ENCODE measurements at places on chromosomes 11 and 22.

DNA sequence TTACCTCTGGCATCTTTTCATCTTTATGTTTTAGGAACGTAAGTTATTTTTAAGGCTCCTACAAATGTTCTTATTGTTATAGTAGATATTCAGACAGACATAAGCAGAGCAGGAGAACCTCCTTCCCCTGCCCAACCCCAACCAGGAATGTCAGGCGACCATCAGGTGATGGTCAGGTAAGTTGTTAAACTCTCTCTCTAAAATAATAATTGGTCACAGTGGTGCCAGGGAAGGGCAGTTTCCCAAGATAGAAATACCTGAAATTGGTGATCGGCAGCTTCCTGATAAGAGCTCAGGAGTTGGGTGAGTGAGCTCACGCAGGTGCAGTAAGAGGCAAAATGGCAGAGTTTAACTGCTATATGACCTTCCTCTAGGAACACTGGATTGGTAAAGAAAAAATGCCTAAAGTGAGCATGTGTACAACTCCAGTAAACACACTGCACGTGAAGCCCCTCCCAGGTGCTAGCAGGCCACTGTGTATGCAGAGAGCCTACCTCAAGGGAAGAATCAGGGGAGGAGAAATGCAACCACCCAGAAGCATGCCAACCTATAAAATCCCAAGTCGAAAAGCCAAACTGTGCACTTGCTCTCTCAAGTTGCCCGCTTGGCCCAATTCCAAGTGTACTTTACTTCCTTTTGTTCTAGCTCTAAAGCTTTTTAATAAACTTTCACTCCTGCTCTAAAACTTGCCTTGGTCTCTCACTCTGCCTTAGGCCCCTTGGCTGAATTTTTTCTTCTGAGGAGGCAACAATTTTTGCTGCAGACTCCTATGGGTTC, 273.9 kb downstream of the SBF2 start:
- no peak for DNase-seq

- DNase-seq = no peak
Measured at GRCh38 chr11:46942172-46942571, 5.6 kb downstream of the CSTPP1 start.

DNA sequence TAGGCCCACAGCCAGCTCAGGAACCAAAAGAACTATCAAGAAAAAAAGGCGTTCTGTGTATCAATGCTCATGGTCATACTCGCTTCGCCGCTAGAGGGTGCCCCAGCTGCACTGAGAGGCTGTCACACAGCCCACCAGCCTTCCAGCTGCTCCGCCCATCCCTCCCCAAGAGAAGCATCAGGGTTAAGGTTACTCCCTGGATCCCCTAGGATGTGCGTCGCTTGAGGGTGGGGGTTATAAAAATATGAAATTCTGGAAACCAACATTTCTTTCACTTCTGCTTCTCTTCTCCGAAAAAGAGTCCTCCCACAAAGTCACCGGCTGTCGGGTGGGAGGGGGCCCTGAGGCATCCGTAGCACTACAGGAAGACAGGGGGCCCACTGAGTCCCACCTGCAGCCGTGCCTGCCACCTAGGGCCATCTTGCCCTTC, 1.7 kb downstream of the CBX6 start:
- DNase-seq = peak; percentile 49

DNA sequence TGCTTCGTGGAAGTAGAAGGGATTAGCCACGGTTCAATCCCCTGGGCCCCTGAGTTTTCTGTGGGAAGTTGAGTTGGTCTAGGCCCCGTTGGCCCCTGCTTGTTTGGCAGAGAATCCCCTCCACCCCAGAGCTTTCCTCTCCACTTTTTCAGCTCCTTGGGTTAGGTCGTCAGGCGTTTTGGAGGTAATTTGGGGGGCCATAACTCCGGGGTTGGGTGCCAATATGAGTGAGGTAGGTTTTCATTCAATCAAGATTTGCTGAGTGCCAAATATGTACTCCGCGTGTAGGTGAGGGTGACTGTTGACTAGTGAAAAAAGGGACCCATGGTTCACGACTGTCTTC, 590 bp downstream of the ATG13 start:
- no peak for DNase-seq

DNA sequence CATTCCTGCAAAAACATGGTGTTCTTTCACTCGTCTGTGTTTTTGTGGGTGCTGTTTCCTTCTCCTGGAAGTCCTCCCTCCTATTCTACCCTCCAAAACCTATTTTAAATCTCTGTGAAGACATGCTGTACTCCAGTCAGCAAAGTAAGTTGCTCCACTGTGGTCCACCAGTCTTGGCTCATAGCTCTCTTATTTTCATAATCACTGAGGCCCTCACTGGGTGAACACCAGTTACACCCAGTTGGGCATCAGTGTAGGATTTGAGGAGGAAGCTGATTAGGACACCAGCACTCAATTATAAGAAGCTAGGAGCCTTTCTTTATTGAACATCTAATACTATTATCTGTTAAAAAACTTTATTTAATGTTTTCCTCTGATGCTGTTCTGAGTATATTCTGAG, 23.9 kb upstream of the EED start:
- no peak for DNase-seq

GRCh38 chr11:69485337-69486041, 4.0 kb downstream of the LINC01488 start:
- DNase-seq = no peak

DNA sequence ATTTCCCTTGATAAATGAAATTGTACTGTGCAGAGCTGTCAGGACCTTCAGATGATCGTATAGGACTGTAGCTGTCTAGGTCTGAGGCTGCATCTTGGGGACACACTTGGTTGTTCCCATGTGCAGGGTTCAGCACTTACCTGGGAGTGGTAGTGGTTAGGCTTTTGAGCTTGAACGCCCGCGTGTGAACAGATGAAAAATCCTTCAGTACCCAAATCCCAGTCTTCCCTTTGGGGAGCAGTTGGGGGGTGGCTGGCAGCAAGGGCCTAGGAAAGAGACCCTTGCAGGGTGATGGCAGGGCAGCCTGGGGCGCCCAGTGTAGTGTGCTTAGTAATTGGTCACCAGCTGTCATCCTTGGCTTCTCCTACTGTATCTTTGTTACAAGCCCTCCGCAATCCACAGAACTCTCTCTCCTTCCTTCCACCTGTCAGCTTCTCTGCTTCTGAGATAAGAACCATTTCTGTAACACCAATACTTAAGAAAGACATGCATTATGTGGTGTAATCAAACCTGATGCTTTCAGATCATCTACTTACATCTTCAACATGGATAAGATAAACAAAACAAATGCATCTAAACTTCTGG, 64.6 kb downstream of the MORC2 start:
- DNase-seq = no peak

DNA sequence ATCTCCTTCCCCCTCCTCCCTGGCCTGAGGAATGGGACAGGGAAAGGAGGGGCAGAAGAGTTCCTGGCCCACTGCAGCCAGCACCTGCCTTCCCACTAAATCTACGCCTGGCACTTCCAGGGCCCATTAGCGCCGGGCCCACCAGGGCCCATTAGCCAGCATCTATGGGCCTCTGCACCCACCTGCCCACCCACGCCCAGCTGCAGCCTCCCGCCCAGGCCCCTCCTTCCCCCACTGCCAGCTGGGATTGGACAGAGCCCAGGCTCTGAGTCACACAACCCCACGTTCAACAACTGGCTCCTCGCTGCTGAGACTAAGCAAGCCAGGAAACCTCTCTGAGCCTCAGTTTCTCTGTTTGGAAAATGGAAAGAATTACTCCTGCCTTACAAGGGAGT, 48.7 kb downstream of the CYTH4 start:
- no peak for DNase-seq

DNA sequence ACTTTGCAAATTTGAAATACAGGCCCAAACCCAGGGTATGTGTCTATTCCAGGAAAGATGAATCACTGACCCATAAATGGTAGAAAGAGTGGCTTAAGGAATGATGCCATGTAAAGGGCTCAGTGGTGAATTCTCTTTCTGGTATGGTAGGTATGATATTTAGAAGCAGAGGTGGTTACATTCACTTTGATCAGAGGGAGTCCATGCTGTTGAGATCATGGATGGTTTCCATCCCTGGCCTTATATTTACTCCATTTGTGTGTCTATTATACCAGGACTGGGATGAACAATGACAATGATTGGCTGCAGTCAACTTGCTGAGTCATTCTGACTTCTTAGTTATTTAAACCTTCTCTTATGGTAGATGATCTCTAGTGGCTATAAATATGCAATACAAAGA, 419.8 kb upstream of the LRRC4C start:
- DNase-seq = no peak

DNA sequence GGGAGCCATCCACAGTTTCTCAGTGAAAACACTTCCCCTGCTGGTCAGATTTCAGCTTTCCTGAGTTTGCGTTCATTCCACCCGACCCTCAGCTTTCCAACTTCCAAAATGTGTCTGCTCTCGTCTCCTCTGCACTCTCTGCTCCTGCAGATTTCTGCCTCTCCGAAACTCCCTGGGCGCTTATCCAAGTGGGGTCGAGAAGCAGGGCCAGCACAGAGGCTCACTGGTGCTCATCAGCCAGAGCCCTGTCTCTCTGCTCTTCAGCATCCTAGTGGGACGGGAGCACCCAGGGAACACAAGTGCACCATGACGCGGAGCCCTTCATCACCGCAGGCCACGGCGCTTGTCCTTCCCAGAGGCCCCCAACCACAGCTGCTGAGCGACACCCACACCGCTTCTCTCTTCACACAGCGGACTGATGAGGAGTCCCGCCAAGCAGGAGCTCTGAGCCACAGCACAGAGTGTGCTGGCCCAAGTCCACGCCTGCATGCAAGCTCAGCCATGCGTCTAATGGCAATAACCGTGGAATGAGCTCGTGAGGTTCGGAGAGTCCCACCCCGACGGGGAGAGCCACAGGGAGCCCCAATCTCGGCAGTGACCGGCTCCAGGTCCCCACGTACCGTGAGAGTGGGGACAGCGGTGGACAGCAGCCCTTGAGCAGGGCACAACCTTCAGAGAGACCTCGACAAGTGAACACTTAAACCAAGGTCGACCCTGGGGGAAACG, 27.9 kb upstream of the MOB2 start:
- no peak for DNase-seq

DNA sequence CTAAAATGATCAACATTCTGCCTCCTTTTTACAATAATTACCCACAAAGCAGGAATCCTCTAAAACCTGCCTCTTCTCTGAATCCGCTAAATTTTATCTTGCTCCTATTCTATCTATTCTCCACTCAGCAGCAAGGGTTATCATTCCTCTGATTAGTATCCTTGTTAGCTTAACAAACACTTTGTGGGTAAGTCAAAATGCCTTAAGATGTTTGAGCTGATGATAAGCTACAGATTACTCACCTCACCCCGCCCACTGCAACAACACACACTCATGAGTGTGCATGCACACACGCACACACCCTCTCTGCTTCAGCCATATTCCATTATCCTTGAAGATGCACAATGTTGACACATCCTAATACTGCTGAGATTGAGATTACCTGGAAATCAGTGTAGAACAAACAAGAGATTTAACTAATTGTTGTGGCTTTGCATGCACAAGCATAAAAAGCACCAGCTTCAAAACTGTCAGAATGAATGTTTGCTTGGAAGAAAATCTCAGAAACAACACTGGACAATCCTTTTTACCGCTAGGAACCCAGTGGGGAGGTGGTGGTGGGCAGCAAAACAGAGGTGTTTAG, 130.9 kb downstream of the BBOX1 start:
- DNase-seq = no peak

- no peak for DNase-seq
Measured at GRCh38 chr11:126636911-126637794, 281.7 kb downstream of the ST3GAL4 start.

DNA sequence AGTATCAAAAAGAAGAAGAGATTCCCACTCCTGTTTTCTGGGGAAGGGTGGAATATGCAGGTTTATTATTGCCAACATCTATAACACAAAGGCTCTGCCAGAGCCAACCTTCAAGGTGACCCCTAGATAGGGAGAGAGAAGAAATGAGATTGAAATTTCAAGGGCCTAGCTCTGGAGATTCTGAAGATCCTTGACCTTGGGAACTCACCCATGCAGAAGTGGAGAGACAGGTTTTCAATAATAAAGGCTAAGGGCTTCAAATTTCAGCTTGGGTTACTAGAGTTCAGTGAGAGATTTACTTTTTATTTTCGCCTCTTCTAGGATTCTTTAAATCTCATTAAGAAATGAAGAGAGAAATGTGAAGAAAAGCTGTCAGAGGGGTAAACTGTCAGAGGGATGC, 98.4 kb downstream of the CD44 start:
- no peak for DNase-seq

- DNase-seq = no peak
Measured at GRCh38 chr11:126840201-126840886, 160.2 kb downstream of the KIRREL3 start.

GRCh38 chr22:44151676-44152075, 29.0 kb upstream of the PARVG start:
- DNase-seq = no peak

GRCh38 chr11:10044618-10045017, 249.4 kb downstream of the SBF2 start:
- no peak for DNase-seq

- DNase-seq = no peak
Measured at GRCh38 chr22:24427500-24428164, at the start of gene ADORA2A. Gene ADORA2A, plus strand, starts transcription at chr22:24427599. Its CDS starts 5,806 bp downstream, at chr22:24433405.

DNA sequence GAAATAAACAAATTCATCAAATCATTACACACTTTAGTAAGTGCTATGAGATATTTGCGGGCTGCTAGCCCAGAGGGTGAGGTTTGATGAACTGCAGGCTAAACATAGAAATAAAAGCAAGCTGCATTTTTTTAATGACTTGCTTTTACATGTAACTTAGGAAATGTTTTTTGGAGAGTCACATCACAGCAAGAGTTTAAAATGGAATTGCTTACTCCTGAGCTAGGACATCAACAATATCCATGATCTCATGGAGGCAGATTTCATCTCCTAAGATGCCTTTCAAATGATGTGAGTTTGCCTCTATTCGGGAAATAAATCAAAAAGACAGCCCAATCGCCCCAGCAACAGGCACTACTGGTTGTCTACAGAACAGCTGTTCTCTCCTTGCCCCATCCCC, 73.4 kb upstream of the CD44 start:
- no peak for DNase-seq

- DNase-seq = no peak
Measured at GRCh38 chr22:46675938-46676337, 55.8 kb downstream of the GRAMD4 start.

DNA sequence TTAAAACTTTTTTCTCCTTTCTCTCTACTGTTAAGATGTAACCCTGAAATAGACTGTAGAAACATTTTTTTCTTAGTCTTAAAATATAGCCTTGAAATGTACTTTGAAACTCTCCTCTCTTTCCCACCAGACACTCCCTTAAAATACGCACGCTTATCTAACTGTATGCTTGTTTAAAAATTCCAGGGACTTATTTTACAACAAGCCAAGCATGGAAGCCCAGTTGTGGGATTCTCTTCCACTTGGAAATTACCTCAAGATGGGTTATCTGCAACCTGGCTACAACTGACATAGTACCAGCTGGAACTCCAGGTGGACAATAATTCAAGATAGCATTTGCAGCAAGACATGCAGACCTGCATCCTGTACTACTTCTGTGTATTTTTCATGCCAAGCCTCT, 12.1 kb upstream of the CHORDC1 start:
- no peak for DNase-seq

- DNase-seq = no peak
Measured at GRCh38 chr22:40310081-40310767, 36.1 kb upstream of the ADSL start.

DNA sequence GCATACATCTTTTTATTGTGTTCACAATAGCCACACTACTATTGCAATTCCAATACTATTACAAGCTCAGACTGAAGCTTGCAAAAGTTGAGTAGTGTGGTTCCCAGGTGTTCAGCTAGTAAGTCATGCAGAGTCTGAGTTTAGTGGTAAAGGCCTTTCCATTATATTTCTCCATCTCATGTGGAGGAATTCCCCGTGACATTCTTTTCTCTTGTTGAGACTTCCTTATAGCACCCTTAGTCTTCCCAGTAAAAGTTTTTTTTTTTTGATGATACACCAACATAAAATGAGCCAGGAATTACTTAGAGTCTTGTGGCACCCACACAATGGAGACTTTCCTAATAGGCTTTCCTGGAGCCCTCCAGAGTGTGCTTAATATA, 110.8 kb downstream of the UVRAG start:
- DNase-seq = no peak
